ENCODE measurements at places on chromosomes 4 and X.

GRCh38 chrX:133602881-133603280 lies 187.6 kb upstream of the GPC4 start:
- DNase-seq = no peak

- no peak for DNase-seq
These were observed 54.5 kb downstream of the TEX13C start for GRCh38 chrX:125374169-125374568.

GRCh38 chr4:14110407-14110806 lies 482.9 kb upstream of the BOD1L1 start:
- DNase-seq = no peak

DNA sequence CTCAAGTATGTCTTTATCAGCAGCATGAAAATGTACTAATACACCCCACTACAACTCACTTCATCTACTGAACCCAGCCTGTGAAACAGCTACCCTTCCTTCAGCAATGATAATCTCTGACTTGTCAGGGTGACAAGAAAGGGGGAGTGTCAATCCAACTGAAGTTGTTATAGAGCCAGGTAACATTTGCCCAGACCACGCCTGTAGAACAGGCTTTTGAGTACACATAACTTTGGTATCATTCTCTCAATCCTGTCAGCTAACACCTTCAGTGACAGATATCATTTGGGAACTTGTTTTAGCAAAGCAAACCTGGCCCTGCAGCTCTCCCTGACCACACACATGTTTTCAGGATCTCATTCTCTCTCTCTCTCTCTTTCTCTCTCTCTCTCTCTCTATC lies 592.2 kb downstream of the SMARCA1 start:
- no peak for DNase-seq

DNA sequence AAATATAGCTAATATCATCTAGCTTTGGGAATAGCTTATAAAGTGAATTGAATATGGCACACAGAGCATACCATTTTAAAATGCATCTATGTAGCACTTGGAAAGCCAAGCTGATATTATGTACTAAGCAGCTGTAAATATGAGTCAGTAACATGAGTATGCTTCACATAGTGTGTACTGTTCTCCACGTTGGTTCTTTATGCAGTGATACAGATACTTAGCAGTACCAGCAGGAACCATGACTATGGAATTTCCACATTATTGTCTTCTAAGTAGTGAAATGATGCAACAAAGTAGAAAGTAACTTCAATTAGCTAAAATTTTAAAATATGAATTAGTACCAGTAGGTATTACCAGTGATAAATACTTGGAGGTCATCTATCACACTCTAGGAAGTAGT lies 320.1 kb downstream of the BMPR1B start:
- no peak for DNase-seq

DNA sequence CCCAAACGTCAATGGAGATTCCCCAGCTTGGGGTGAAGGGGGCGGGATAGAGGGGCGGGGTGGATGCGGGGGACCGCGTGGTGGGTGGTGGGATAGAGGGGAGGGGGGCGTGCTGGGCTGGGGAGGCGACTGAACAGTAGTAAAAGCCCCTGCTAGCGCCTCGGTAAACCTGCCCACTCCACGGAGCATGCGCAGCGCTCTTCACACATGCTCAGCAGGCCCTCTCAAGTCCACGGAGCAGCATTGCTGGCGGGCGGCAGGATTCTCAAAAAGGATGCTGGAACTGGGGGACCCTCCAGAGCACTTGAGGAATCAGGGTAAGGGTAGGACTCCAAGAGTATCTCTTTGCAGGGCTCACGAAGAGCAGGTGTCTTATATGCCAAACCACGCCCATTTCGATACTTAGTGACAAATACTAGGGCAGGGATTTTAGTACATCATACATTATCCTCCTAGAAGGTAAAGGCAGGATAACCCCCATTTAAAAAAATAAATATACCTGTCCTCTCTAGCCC lies 378 bp upstream of the RPS6KA6 start:
- DNase-seq = no peak

DNA sequence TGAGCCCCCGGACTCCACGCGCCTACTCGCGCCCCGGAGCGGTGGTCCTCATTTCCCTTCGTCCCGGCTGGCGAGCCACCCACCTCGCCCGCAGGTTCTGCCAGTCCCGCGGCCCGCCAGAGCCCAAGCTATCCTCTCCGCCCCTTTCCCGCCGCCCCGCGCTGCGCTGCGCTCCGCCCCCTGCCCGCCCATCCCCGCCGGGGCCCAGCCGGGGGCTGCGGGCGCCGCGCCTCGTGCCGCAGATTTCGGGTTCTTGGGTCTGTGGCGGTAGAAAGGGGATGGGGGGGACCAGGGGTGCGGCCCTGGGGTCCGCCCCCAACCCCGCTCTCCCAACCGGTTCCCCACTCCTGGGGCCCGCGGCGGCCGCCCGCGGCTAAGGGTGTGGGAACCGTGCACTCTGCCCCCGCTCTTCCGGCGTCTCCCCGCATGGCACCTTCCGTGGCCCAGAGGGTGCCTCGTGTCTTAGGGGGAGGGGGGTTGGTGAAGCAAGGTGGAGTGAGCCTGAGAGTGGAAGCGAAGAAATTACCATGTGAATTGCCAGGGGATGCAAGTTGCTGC lies 650.8 kb upstream of the DIPK2B start:
- DNase-seq = peak; percentile 29

GRCh38 chr4:151468715-151469696 lies 60.0 kb downstream of the FHIP1A start:
- DNase-seq = no peak

- DNase-seq = no peak
These were observed 505.3 kb upstream of the SLIT2 start for GRCh38 chr4:19746377-19746776.

- DNase-seq = no peak
These were observed 57.8 kb downstream of the HEPH start for GRCh38 chrX:66221856-66222255.

GRCh38 chr4:6472008-6472386 lies 417 bp downstream of the PPP2R2C start:
- no peak for DNase-seq

DNA sequence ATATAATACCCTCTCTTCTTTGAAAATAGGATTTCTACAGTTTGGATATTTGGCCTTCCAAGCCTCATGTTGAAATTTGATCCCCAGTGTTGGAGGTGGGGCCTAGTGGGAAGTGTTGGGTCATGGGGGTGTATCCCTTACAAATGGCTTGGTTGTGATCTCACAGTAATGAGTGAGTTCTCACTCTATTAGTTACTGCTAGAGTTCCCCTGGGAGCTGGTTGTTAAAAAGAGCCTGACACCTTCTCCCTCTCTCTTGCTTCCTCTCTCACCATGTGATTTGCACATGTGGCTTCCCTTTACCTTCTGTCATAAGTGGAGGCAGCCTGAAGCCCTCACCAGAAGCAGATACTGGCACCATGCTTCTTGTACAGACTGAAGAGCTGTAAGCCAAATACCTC lies 73.9 kb downstream of the HDAC8 start:
- no peak for DNase-seq

GRCh38 chr4:3254302-3255131 lies 5.6 kb downstream of the MSANTD1 start:
- no peak for DNase-seq

DNA sequence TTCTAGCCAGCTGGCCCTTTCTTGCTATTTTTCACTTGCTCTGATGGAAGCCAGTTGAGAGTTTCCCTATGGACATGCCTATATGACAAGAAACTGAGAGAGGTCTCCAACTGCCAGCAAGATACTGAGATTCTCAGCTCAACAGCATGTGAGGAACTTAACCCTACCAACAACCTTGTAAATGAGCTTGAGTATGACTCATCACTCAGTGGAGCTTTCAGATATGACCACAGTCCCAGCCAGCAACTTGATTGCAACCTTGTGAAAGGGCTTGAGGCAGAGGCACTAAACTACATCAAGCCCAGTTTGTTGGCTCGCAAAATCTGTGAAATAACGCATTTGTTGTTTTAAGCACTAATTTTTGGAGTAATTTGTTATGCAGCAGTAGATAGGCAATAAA lies 175.8 kb downstream of the COMMD8 start:
- DNase-seq = no peak

GRCh38 chr4:31467781-31468180 lies 747.6 kb downstream of the PCDH7 start:
- no peak for DNase-seq

DNA sequence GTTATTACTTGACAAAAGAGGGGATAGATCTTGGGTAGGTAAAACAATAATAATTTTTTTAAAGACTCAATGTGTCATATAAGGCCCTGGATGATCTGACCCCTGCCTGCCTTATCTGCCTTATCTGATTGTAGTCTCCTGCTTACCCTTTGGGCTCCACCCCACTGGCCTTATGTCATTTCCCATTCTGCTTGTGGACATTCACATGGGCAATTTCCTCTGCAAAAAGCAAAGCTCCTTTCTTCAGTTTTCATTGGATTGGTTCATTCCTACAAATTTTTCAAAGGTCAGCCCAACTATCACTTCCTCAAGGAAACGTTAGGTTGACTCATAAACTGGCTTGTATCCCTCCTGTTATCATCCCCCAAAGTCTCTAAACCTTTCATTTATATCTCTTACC lies 15.7 kb upstream of the TET2 start:
- DNase-seq = no peak

GRCh38 chr4:948936-949300 lies 16.7 kb downstream of the TMEM175 start:
- no peak for DNase-seq

- DNase-seq = no peak
These were observed 97.2 kb downstream of the GUCY2F start for GRCh38 chrX:109384699-109385098.

GRCh38 chrX:29542152-29542551 lies 673.2 kb upstream of the MAGEB2 start:
- no peak for DNase-seq

- no peak for DNase-seq
These were observed 39.8 kb downstream of the NHS start for GRCh38 chrX:17414839-17415238.

GRCh38 chr4:112550728-112551127 lies 34.7 kb upstream of the NEUROG2 start:
- no peak for DNase-seq

GRCh38 chr4:150004481-150004880 lies 73.8 kb upstream of the DCLK2 start:
- DNase-seq = no peak

DNA sequence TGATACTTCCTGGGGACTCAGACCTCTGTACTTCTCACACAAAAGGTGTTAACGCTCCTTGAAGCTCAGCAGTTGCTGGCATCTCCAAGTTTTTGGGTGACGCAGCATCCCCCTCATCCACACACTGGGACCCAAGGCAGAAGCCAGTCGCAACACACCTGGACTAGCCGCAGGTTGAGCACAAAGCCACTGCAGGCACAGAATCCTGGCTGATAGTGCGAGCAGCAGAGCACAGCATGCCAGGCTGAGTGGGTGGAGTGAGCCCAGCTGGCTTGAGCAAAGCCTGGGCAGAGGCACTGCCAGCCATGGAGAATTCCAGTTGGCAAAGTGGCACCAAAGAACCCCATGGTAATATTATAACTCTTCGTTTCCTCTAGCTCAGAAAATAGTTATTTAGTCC lies 873.2 kb upstream of the NDST4 start:
- no peak for DNase-seq

DNA sequence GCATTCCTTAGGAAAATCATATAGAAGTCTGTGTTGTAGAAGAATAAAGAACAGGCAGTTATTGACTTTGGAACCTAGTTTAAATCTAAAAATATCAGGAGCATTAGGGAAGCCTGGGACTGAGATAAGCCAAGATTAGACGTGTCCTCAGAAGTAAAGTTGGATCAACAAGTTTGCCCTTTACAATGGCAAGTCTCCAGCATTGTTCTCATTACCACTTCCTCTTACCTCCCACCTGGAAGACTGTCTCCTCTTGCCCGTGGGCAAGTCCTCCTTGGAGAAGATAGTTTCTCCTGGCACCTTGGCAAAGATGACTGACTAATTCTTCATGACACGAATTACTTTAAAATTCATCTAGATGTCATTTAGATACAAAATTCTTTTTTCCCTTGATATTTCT lies 37.8 kb downstream of the CNKSR2 start:
- DNase-seq = no peak
